ENCODE measurements at places on chromosomes 7 and 10.

DNA sequence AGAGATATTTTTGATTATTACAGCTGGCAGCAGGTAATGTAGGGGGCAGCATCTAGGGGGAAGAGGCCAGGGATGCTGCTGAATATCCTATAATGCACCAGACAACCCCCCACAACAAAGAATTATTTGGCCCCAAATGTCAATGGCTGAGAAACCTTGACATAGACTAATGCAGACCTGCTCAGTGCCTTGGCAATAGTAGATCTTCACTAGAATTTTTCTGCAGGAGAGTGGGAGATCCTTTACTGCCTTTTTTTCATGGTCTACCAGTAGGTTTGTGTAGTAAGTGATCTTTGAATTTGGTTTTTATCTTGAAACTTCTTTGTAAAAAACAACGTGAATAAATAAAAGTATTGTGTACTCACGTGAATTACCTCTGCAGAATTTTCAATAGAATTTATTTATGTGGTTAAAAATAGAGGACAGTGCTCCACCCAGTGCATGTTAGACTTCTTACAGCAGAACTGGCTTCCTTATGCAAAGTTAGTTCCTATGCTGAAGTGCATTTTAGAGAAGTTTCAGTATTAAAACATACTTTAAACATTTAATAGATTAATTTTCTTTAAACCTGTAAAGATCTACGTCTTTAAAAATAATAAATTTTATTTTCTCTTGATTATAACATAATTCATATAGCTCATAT, 199.6 kb upstream of the HDAC9 start:
- DNase-seq, result no peak

GRCh38 chr7:90472805-90473540, 3.5 kb downstream of the PTTG1IP2 start:
- no peak for DNase-seq

DNA sequence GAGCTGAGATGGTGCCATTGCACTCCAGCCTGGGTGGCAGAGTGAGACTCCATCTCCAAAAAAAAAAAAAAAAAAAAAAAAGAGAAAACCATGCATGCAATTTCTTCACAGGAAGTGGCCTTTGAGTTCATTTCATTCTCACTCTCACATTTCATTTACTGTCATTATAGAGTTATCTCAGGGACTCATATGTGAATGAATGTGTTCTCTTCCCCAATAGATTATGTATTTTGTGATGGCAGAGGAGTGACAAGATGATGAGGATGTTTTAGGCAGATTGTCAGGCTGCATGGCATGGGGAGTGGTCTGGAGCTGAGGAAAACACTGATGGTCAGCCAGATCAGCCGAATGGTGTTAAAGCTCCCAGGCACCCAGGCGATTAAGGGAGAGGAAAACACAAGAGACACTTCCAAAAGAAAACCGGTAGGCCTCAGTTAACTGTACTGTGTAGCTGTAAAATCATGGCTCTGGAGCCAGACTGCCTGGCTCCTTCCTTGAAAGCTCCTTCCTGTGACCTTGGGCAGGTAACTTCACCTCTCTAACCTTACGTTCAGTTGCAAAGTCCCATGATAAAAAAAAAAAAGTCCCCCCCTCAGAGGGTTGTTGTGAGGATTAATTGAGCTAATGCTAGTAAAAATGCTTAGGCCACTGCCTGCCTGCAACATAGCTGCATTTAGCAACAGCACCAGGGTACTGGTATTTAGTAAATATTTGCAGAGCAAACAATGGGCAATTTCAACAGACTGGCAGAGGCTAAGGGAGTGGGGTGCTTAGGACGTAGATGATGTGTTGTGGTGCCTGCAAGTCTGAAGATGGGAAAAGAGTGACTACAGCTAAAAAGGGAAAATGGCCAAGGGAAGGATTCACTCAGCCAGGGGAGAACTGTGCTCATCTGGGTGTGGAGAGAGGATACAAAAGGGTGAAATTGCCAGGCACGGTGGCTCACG, 6.9 kb downstream of the FRAT2 start:
- no peak for DNase-seq

- no peak for DNase-seq
These were observed at the start of gene MKX for GRCh38 chr10:27745732-27746396. Gene MKX (minus strand): TSS chr10:27745819. CDS start chr10:27743415, 2,404 bp downstream.

DNA sequence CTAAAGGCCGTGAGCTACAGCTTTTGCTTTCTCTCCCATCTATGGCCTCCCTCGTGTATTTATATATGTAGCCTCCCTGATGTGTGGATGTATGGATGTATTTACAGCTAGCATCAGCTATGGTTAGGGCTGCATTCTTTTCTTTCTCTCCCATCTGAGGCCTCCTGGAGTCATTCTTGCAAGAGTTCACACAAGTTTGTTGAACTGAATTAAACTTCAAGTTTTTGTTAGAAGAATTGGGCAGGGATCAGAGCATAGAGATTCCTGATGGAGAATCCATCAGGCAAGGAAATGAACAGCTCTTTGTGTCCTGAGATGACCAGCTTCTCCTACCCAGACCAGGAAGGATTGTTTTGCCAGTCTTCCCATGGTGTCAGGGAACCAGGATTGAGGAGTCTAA, 60.3 kb downstream of the AHCYL2 start:
- no peak for DNase-seq

DNA sequence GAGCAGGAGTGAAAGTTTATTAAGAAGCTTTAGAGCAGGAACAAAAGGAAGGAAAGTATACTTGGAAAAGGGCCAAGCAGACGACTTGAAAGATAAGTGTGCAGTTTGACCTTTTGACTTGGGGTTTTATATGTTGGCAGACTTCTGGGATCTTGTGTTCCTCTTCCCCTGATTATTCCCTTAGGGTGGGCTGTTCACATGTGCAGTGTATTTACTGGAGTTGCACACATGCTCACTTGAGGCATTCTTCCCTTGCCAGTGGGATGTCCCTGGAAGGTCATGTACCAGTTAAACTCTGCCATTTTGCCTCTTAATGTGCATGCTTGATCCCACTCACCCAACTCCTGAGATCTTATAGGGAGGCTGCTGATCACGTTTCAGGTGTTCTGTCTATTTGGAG, 23.4 kb upstream of the ARHGAP12 start:
- DNase-seq, result no peak

- DNase-seq, result no peak
These were observed 48.7 kb upstream of the UBN2 start for GRCh38 chr7:139182363-139182762.

DNA sequence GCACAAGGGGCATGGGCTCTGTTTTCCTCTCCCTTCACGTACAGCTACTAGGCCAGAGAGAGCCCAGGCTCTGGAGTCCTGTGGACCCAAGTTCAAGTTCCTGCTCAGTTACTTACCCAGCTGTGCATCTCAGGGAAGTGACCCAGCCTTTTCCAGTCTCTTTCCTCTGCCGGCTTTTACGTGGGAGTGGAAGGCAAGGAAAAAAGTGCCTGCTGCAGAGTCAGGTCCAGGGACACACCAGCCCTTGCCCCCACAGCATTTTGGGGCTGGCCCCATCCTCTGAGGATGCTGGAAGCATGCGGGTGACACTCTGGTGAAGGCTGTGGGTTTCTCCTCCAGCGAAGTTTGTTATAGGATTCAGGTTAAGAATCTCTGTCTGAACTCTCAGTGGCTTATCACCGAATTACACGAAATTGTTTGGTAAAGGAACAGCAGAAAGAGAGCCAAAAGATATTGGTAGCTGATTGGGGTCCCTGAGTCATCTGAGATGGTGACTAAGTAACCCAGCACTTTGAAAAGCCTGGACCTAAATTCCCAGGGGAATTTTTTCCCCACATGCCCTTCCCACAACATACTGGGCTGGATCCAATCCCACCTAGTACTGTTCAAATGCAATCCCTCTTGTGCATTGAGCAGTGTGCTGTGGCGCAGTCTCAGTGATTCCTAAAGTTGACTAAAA, 424.3 kb downstream of the RPS24 start:
- no peak for DNase-seq

DNA sequence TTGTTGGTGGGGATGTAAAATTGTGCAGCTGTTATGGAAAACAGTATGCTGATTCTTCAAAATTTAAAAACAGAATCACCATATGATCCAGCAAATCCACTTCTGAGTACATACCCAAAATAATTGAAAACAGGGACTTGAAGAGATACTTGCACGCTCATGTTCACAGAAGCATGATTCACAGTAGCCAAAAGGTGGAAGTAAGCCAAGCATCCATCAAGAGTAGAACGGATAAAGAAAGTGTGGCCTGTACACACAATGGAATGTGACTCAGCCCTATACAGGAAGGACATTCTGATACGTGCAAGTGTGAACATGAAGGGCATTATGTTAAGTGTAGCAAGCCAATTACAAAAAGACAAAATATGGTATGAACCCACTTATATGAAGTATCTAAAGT, 696.7 kb upstream of the CELF2 start:
- peak; percentile 90 for DNase-seq

- DNase-seq, result no peak
These were observed 297.0 kb downstream of the TCF7L2 start for GRCh38 chr10:113247050-113247449.

GRCh38 chr7:66075590-66076461, at the start of gene ASL:
Gene ASL (plus strand): TSS chr7:66075819. CDS start chr7:66076082, 263 bp downstream.
- peak; percentile 44 for DNase-seq

DNA sequence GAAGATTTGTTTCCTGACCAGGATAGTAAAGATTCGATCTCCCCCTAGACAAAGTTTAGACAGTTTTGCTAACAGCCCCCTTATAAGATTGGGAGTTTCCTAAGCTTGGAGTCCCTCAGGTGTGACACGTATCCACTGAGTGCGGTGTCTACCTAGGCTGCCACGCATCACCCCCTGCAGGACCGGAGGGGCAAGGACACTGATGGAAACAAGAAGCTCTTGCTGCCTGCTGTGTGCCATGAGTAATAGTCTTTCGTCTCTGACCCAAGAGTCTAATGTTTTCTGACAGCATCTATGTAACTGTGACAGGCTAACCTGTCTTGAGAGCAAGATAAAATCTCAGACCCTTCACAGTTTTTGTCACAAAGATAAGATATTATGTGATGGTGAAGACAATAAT, 173.5 kb downstream of the SEMA3E start:
- no peak for DNase-seq

DNA sequence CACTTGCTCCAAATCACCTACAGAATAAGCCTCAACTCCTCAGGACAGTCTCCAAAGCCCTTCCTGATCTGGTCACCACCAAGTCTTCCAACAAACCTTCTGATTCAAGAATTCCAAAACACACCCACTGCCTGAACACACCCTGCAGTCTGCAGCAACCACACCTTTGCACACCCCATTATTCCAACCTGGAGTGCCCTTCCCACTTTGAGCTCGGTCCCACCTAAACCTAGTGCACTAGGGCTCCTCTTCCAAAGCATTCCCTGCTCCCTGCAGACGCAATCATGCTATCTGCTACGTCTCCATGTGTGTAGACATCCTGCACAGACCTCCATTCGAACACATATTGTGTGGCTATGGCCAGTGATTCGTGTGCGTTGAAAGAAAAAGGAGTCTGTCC, 289.3 kb downstream of the GRID1 start:
- DNase-seq, result no peak

GRCh38 chr7:39304178-39304577, 262.0 kb upstream of the YAE1 start:
- DNase-seq, result no peak

DNA sequence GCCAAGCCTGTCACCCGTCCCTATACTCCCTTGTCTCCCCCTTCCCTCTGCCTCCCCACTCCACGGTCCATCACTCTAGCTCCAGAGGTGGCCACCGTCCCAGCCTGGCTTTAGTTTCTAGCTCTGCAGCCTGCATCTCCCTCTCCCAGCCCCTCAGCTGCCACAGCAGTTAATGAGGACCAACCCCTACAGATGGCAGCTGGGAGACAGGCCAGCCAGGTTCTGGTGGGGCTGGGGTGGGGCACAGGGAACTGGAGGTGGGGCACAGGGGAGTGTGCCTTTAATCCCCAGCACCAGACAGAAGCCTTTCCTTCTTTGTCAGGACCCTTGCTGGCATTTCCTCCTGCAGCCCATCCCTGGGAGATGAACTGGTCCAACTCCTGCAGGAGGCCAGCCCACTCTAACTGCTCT, 21.1 kb downstream of the UNC5B start:
- DNase-seq, result no peak

DNA sequence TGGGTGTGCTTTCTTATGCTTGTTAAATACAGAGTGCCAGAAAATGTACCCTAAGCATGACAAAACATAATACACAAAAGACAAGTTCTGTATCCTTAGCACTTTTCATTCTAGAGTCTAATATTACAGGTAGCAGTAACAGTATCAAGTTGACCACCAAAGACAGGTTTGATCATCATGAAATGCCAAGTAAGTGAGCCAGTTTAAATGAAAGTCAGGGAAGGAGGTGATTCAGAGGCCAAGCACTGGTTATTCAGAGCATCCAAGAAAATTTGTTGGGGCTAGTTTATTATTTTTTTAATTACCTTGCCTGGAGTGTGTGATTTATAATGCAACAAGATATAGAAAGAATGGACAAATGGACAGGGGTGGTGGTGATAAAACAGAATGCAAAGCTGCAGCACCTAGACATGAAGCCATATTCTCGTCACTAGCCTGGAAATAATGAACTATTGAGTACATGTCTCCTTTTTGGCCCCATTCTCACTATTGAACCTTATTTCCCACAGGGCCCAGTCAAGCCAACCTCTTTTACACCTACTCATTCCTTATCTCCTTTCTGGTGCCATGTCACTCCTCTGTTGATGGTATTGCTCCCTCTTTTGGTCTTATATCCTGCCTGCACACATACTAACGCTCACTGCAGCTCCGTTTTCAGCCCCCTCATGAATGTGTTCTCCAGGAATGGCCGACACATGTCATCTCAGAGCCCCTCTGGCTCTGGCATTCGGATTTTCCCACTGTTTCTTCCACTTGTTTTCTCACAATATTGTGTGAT, 78.6 kb upstream of the GLCCI1 start:
- DNase-seq, result peak; percentile 3

DNA sequence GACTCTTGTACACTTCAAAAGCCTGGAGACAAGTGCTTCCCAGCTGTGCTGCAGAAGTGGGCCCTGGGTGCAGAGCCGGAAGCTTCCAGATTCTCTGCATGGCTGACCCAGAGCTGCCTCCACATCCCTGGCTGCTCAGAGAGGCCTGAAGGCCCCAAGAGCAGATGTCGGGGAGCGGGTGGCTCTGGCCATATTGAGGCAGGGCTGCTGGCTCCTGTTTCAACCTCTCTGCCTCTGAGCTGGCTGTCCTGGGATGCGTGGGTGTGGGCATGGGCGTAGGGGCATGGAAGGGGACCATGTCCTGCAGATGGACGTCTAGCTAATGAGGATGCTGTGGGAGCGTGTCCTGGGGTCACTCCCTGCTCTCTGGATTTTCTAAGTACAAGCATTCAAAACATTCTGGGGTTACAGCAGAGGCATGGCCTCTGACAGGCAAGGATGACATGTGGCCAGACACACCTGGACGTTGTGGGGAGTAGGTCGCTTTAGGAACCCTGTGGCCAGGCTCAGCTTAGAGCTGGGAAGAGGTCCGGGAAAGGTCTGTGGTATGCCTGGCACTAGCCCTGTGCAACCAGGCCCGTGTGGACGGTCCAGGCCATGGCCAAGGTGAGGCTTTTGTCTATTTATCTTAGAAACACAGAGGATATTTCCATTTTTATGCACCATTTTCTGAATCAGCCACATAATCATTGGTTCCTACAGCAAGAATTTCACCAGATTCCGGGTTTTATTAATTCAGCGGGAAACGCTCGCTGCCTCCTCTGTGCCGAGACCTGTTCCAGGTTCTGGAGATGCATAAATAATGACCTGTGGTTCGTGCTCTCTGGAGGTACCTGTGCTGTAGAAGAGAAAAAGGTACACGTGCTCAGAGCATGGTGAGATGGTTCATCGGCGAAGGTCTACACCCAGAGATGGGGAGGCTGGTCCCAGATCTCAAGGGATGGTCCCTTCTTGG, 361.1 kb downstream of the GLRX3 start:
- DNase-seq, result no peak

Measured in epithelial cell of prostate (primary cell).